HuH-7.5 (cell line): ENCODE measurements at places on chromosomes 5 and 9.

DNA sequence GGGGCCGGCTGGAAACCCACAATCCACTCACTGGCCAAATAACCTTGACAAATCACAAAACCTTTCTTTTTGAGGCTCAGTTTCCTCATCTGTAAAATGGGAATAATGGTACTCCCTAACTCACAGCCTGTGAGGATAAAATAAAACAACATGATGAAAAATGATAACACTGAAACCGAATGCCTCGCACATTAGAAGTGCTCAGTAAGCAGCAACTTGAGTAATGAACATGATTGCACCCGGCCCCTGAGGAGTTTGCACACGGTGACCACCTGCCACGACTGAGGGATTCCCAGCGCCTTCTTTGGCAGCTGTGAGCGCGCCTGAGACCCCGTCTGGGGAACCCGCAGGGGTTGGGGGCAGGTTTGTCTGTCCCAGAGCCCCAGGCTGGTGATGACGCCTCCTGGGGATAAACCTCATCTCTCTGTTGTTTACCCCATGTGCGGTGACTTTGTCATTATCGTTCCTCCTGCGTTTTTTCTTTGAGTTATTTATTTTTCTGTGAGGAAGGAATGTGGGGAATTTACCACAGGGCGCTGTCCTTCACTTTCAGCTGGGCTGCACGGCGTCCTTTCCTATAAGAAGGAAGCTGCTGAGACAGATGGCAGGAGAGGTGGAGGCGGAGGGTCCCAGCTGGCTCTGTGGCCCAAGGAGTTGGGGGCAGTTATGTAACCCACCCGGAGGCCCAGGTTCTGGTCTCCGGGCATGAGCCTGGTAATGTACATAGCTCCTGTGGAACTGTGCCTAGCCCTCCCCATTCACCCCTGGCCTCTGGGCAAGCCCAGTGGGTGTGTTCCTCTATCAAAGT is 3.0 kb upstream of the SYNPO start:
- peak; percentile 62 for DNase-seq

DNA sequence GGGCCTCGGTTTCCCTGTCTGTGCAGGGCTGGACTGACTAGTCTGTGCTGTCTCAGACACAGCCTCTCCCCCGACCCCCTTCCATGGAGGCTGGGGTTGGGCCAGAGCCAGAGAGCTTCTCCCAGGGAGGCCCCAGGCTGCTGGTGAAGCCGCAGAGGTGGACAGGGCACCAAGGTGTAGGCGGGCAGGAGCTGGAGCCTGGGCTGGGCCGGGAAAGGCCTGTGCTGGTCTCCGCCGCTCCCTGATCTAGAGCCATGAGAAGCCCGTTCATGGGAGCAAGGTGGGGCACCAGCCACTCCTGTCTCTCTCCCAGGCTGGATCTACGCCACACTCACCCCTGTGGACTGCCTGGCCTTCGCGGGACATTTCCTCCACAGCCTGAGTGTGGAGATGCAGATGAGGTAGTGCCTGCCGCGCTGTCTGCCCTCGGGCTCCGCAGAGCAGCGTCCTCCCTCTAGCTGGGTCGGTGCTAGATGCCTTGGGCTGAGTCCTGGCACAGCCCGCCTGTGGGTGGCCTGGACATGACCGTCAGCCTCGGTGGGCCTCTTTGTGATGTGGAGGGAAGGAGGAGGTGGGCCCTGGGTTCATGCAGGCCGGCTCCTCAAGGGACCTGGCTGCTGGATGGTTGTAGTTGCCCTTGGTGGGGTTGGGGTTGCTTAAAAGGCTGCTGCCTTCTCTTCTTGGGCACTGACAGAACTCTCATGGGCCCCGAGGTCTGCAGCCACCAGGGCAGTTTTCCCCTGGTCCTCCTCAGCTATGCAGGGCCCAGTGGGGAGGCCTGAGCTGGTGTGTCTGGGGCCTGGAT is 79.4 kb downstream of the PHF2 start:
- no peak for DNase-seq

GRCh38 chr9:73168298-73168934 is 16.8 kb downstream of the ANXA1 start:
- DNase-seq = no peak

- no peak for DNase-seq
Observed at GRCh38 chr5:111901296-111901695, 144.3 kb upstream of the NREP start.

GRCh38 chr5:5342784-5343183 is 79.7 kb upstream of the ICE1 start:
- DNase-seq = no peak

DNA sequence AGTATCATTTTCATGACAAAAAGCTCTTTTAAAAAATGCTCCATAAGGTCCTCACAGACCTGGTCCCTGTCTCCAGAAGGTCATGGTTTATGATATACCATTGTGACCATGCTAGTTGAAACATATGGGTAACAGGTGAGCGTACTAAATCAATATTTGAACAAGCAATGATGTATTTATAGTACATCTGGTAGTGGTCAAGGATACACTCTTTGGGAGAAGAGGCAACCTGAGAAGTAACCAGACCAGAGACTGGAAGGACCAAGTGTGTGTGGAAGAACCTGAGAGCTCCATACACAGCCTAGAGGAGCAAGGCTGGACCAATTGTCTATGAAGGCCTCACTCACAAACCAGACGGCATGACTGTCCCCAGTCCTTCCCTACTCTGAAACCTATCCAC is 55.1 kb downstream of the LHFPL2 start:
- DNase-seq = no peak

- no peak for DNase-seq
Observed at GRCh38 chr9:75064307-75065025, 23.5 kb downstream of the NMRK1 start.

- DNase-seq = no peak
Observed at GRCh38 chr9:34521406-34522045, 1.3 kb downstream of the ENHO start.

DNA sequence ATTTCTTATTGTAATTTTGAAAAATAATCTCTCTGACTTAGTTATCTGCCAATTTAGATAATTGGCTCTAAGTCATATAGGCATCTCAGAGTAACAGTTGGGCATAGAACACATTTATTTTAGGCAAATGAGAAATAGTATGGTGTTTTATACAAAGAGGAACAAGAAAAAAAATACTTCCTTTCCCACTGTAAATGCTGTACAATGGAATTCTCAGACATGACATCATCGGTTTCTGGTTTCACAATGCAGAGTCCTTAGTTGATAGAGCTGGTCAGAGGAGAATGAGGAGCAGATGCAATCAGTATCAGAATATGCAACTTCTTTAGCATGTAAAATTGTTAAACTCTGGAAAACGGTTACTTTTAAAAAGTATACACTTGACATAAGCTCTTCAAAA is 49.4 kb downstream of the PLK2 start:
- DNase-seq = no peak

DNA sequence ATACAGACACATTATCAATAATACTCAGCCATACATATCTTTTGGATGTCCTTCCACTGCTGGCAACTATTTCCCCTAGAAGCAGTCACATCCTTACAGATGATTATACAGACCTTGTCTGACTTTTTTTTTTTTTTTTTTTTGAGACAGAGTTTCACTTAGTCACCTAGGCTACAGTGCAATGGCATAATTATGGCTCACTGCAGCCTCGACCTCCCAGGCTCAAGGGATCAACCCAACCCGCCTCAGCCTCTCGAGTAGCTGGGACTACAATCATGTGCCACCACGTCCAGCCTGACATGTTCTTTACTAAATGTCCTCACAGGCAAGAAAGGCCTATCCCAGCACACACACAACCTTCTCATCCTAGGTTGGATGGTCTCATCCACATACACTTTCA is 24.0 kb downstream of the NR6A1 start:
- DNase-seq = no peak

- no peak for DNase-seq
Observed at GRCh38 chr9:87381746-87382145, 115.9 kb upstream of the DAPK1 start.

GRCh38 chr5:121668635-121669034 is 183.0 kb upstream of the FTMT start:
- no peak for DNase-seq

- no peak for DNase-seq
Observed at GRCh38 chr9:98551511-98552286, 157.0 kb downstream of the GABBR2 start.

- no peak for DNase-seq
Observed at GRCh38 chr5:81164936-81165335, 68.2 kb upstream of the CKMT2 start.

- DNase-seq = no peak
Observed at GRCh38 chr5:59584858-59585846, 308.4 kb downstream of the PDE4D start.

DNA sequence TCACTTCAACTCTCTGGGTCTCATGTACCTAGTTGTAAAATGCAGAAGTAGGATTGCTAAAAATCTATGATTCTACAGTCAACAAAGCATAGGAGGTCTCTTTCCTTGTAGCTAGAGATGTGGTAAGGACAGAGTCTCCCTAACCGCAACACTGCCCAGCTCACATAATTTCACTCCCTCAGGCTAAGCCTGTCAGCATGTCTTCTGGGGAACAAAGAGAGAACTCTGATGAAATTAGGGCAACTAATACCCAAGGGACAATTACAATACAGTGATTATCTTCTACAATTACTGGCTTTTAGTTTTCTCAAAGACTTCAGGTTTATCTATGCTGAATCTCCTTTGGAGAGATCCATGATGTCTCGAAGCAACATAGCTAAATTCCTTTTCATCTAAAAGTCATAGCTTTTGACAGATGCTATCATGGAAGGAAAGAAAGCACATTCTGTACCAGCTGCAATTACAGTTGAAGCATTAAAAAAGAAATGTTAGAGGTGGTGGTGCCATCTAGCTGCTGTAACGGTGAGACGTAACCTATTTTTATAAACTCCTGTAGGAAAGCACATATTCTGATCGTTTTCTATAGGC is 141.1 kb upstream of the TARS1 start:
- no peak for DNase-seq

DNA sequence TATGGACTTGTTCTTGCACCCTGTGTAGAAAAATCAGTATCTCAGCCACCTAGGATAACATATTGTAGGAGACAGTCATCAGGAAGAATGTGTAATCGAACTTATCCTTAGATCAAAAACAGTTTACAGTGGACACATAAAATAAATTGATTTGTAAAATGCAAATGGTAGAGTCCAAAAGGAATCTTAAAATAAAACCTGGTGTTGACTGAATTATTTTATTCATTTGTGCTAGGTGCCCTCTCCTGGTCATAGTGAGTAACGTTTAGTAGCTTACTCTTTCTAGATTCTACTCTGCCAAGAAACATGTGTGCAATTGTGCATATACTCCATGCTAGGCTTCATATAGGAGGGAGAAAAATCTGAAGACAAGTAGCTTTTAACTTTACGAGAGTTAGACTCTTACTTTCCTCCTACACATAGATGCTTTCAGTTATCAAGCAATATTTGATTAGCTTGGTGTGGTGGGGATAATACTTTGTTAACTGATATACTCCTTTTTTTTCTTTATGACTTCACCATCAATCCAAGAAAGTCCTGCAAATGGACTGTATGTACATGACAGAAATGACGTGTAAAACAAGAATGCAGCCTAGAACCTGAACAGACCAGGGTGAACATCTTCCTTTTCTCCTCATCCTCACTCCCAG is 23.7 kb upstream of the LOX start:
- no peak for DNase-seq

DNA sequence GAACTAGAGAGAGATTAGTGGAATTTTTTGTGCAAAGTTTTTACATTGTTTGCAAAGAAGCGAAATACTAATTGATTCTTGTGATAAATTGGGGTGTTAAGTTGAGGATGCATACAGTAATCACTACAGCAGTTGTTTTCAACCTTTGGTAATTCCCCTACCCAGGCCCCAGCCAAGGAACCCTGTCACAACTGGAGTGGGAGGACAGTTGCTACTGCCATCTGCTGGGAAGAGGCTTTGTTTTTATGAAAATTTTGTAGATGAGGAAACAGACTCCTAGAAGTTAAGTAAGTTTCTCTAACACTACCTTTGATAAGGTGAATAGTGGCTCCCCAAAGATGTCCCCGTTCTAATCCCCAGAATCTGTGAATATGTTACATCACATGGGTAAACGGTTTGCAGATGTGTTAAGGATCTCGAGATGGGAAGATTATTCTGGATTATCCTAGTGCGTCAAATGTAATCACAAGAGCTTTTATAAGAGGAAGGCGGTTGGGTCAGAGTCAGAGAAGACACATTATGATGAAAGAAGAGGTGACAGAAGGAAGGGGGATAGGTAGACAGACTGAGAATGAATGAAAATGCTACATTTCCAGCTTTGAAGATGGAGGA is 34.0 kb upstream of the PPP1R2B start:
- peak; percentile 32 for DNase-seq

- DNase-seq = no peak
Observed at GRCh38 chr5:56561-57290, 35.2 kb upstream of the PLEKHG4B start.

- no peak for DNase-seq
Observed at GRCh38 chr5:127358284-127358683, 67.7 kb downstream of the MEGF10 start.

DNA sequence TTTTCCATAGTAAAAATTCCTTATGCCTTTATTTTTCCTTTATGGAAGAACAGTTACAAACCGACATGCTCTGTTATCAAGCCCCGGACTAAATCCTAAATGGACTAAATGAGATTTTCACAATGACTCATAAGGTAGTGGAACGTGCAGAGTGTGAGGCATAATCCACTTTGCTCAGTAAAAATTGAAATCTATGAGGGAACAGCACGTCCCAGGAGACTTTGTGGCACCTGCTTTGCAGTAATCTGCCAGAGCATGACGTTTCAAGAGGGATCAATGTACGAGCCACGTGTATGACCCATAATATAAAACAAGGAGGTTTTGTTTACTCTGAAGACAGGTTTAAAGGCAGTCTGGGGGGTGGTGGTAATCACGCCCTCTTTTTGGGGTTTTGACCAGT is 83.8 kb upstream of the GNA14 start:
- no peak for DNase-seq

GRCh38 chr5:91313757-91314673 is 69.1 kb downstream of the ARRDC3 start:
- DNase-seq = peak; percentile 51

DNA sequence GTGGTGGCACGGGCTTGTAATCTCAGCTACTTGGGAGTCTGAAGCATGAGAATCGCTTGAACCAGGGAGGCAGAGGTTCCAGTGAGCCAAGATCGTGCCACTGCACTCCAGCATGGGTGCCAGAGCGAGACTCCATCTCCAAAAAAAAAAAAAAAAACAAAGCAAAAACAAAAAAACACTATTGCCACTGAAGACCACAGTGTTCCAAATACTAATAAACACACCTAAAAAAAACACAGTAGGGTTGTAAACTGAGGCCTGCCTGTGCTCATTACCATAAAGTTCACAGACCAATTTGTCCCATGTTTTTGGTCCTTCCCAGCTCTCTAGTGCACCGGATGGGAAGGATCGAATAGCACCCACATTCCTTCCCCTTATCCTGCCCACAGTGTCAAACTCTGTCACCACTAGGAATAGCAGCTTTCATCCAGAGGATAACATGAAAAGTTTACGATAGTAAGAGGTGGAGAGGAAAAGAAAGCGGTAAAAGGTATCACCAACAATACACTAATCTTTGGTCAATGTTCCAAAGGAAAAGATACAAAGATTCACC is 49.2 kb downstream of the MYO10 start:
- no peak for DNase-seq

DNA sequence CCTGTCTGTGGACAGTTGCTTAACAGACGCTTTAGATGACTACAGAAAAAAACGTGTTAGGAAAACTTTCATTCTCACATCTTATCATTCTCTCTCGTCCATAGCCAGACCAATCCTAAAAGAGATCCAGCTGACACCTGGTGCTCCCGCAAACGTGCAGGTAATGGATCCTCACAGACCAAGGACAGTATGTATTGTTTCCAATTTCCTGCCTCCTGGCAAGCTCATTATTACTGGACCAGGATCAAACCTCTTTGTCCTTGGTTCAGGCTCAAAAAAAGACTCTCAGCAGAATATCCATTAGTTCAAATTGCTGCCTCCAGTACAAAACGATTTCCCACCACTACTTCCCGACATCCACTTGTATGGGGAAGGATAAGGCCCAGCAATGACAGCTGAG is 62.4 kb downstream of the SERINC5 start:
- no peak for DNase-seq
